ENCODE measurements at places on chromosomes 6 and 20. TPM values are rescaled to one million over a fixed set of nuclear protein-coding genes. Genes with fewer than 3 reads are reported as not detected.

GRCh38 chr6:127570739-127571389 is 6.1 kb upstream of the C6orf58 start:
- no peak for DNase-seq

GRCh38 chr6:125814481-125814880 is 23.7 kb downstream of the NCOA7 start:
- DNase-seq = no peak

DNA sequence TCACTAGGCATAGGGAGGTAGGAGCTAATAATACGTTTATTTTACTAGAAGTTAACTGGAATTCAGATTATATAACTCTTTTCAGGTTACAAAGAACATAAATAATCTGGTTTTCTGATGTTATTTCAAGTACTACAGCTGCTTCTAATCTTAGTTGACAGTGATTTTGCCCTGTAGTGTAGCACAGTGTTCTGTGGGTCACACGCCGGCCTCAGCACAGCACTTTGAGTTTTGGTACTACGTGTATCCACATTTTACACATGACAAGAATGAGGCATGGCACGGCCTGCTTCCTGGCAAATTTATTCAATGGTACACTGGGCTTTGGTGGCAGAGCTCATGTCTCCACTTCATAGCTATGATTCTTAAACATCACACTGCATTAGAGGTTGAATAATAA is 1.1 kb downstream of the HFE start:
- DNase-seq = no peak

DNA sequence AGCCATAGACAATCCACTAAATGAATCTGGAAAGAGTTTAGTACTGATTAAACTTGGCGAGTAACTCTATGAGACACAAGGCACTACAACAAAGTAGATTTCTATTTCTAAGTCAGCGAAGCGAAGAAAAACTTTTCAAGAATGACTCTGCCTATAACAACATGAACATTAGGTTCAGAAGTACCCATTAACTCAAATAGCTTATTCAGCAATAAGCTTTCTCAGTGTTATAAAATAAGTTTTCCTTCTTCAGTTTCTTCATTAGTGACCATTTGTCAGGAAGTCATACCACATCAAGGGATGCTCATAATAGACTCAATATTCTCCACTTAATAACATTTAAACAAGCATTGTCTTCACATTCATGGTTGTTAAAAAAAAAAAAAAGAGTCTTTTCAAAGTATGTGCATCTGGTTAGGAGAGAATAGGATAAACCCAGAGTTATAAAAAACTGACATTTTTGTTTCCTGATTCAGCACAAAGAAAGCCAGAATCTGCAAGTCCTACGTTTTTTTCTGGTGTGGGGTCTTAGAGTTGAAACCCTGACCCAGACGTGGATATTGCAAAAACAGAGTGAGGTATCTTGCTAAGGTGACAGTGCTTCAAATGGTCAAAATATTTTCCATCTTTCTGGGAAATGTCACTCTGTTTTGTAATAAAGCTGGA is 148.2 kb upstream of the PREP start:
- DNase-seq = no peak

- no peak for DNase-seq
These were observed 301.3 kb upstream of the TCF21 start for GRCh38 chr6:133587546-133588160.

Gene PNLDC1
- polyA plus RNA-seq = not detected

All from GM23338 (cell line).